ENCODE measurements at places on chromosomes 1 and 21.
A peak's percentile ranks its signal among the peaks of the same experiment; 100 is the strongest.

DNA sequence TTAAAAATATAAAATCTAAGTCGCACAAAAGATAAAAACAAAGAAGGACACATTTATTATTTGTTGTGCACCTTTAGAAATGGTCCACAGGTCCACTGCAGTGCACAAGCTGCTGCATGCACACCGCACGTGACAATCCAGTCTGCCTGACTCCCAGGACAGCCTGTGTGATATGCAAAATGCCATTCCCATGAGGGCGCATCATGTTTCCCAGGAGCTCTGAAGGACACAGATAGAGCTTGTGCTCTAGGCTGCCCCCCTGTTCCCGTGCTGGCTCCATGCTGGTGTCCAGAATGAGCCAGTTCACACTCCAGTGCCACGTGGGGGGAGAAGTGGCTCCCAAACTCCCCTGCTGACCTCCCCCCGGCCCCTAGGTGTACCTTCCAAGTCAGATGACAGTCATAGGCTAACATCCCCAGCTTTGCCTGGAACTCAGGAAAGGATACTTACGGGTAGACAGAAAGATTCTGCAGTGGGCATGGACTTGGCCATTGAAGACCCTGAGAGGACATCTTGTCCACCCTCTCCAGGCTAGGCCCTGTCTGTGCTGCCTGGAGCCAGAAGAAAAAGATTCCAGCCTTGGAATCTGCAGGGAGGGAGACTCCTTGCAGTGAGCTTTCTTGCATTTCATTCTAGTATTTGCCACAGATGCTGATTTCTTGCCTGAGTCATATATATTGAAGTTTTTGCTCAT lies 26.3 kb downstream of the RAB7B start:
- DNase-seq = peak; percentile 89

GRCh38 chr1:9892563-9893528 lies 17.2 kb downstream of the CTNNBIP1 start:
- no peak for DNase-seq

DNA sequence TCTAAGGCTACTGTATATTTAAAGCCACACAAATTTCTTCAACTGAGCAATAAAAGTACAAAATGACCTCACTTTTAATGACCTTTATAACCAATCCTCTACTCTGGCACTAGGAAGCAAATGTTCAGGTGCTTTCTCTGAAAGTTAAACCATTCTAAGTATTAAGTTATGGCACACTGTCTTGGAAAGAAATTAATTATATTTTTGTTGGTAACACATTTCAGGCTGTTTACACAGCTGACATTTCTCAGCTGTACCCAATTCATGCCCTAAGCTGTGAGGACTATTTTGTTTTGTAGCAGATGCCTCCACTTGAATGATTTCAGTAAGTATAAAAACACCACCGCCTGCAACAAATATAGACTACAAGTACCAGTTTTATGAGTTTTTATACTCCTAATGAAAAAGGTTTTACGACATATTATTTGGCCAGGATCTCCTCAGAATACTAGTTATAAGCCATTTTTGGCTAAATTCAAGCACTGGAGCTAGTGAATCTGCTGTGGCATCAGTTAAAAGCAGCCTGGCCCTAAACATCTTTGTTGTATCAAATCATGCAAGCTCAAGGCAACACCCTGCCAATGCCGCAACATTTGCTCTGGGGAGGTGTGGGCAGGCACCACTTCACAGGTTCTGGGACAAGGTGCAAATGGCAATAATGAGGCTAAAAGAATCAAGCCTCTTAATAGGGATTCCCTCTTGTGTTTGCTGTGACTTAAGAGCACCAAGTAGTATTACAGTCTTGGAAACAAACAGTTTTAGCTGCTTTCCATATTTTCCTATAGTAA lies 228.4 kb upstream of the DMRTA2 start:
- DNase-seq = no peak

DNA sequence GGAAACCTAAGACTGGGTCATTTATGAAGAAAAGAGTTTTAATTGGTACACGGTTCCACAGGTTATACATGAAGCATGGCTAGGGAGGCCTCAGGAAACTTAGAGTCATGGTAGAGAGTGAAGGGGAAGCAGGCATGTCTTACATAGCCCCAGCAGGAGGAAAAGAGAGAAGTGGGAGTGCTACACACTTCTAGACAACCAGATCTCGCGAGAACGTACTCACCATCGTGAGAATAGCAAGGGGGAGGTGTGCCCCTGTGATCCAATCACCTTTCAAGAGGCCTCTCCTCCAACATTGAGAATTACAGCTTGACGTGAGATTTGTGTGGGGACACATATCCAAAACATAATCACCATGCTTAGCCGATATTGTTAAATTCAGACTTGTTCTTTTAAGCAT lies 62.8 kb downstream of the DYRK1A start:
- no peak for DNase-seq

- DNase-seq = no peak
Observed at GRCh38 chr1:89042491-89042890, 19.8 kb upstream of the GBP3 start.

GRCh38 chr1:205998457-205999241 lies 4.5 kb downstream of the RAB7B start:
- DNase-seq = peak; percentile 2

- no peak for DNase-seq
Observed at GRCh38 chr1:202671399-202671798, 38.9 kb downstream of the SYT2 start.

- no peak for DNase-seq
Observed at GRCh38 chr1:110673805-110674336, 869 bp downstream of the KCNA3 start.

DNA sequence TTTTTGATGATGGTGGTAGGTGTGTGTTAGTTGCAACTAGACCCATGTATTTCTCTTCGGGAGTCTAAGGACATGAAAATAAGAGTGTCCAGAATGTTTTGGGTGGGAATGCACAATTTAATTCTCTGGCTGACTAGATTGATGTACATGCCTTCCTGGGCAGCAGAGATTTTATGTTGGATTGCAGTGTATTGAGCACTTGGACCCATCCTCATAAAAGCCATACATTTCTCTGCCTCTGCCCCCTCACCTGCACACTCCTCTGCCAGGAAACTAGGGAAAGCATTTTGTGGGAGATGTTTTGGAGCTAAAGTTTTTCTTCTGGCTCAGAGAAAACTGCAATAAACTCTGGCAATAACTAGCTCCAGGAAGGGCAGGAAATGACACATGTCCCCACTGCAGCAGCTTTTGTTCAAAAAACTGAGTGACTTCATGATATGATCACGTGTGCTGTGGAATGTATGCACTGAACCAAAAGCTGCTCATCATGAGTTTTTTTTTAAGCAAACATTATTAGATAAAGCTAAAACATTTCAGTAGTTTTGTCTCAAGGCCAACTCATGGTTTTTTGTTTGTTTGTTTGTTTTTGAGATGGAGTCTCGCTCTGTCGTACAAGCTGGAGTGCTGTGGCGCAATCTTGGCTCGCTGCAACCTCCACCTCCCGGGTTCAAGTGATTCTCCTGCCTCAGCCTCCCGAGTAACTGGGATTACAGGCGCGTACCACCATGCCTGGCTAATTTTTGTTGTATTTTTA lies 17.6 kb downstream of the RIT1 start:
- DNase-seq = no peak

GRCh38 chr1:19338323-19338762 lies 26.2 kb downstream of the SLC66A1 start:
- no peak for DNase-seq

DNA sequence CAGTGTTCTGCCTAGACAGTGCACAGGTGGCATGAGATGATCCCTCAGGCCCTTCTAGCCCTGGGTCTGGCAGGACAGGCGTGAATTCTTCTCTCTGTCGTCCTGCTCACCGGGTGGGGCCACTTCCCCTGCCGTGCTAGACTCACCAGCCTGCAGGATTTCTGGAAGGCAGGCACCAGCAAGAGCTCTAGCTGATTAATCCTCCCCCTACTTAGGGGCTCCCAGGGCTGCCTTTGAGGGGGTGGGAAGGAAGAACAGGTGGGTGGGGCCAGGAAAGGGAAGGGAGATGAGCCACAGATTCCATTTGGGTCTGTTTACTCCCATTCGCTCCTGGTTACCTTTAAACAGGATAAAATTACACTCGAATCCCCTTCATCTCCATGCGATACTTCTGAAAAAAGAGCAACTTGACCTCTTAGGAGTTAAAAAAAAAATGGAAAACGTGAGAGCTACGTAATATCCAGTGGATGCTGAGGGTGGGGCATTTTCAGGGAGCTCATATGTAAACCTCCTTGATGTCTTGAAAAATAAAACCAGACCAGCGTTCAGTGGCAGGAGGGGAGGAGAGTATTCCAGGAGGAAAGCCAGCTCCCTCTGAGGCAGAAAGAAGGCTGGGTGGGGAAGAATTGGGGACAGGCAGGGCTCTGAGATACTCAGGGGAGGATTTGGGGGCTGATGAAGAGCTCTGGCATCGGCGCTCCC lies 665.5 kb downstream of the PTPRU start:
- DNase-seq = no peak

DNA sequence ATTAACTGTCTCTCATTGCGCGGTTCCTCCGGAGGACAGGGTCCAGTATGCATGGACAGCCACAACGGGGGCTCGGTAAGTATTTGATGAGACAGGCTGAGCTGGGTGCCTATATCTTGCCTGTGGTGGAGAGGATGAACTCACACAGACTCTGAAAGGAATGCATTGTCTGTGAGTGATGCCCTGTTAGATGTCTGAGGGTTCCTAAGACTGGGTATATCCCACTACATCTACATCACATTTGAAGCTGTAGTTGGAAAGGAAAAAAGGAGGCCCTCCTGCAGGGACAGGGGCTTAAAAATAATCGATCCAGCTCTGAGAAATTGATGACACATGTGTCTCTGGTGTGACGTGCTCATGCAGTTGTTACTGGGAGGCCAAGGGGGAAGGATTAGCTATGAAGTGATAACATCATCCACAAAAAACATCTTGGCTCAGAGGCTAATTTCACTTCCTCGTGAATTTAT lies 1.9 kb downstream of the ADARB1 start:
- no peak for DNase-seq

- DNase-seq = no peak
Observed at GRCh38 chr1:176529395-176530090, 66.6 kb downstream of the PAPPA2 start.

DNA sequence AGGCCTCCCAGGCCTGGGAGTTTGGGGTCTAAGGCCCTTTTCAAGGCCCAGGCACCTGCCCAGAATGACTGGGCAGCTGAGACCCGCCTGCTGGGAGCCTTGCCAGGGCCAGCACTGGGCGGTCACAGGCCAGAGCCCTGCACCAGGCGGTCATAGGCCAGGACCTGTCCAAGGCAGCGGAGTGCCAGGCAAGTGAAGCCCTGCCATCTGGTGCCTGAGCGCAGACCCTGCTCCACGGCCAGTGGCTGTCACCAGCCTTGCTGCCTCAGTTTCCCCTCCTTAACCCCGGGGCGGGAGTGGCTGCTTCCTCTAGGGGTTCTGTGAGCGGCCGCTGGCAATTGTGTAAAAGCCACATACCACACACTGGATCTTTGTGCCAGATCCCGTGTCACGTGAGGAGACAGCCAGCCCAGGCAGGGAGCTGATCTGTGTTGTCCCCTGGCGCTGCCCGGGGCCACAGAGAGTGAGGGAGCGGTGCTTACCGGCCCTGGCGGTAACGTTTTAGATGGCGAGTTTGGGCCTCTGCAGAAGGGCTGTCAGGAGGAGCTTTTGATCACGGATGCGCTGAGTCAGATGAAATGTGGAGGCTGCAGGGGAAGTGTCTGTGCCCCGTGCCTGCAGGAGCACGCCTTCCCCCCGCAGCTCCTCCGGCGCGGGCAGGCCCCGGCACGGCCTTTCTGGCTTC lies 4.6 kb downstream of the COL18A1 start:
- no peak for DNase-seq

GRCh38 chr1:71618191-71618590 lies 537.4 kb upstream of the ZRANB2 start:
- no peak for DNase-seq

DNA sequence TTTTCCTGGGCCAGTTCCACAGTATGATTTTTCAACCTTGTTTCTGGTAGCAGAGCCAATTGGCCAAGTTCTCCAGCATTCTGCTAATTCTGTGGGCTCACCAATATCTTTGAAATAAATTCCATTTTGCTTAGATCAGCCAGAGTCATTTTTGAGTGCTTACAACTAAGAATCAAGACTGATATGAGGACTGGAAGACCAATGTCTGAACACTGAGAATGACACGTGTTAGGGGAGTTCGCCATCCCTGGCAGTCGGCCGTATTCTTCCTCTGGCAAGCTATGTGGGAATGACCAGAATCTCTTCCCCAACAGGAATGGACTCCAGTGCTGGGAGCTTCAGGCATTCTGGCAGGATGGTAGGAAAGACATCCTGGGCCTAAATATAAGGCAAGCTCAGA lies 4.9 kb upstream of the TENT5C start:
- DNase-seq = no peak

GRCh38 chr1:38712046-38712445 lies 147.5 kb downstream of the RRAGC start:
- no peak for DNase-seq

- peak; percentile 15 for DNase-seq
Observed at GRCh38 chr1:186985889-186986491, 157.2 kb downstream of the PLA2G4A start.

DNA sequence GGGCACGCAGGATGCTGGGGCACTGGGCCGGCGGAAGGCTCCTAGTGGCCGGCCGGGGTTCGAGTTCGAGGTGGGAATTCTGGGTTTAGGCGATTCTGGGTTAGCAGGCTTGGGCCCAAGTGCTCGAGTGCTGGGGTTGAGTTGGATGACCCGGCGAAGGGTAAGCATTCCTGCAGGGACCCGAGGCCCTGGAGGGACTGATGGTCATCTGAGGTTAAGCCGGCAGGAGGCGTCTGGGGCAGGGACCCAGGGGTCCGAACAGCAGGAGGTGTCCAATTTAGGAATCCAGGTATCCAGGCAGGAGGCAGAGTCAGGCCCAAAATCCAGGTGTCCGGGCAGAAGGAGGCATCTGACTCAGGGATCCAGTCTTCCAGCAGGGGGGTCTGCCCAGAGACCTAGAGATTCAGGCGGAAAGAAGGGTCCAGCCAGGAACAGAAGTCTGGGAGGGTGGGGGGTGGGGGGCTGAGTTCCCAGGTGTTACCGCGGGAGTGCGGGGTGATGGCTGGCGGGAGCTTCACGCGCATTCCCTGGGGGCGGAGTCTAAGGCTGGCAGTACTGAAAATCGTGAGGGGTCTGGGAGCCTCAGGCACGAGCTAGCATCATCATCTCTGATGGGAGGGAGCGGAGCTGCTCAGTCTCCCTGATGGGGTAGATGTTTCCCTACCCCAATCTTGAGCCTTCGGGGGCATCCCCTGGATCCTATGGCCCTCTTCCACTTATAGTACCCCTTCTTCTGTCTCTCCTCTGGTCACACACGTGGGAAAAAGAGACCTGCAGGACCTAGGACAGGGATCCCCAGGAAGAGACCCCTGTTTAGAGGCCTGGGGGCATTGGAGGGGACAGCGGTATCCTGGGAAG lies 585 bp downstream of the GPR3 start:
- no peak for DNase-seq

All from NCI-H2107 (cell line).